ENCODE measurements at places on chromosomes 6 and 20.

- DNase-seq = no peak
Measured at GRCh38 chr6:111757342-111757741, 115.9 kb downstream of the FYN start.

DNA sequence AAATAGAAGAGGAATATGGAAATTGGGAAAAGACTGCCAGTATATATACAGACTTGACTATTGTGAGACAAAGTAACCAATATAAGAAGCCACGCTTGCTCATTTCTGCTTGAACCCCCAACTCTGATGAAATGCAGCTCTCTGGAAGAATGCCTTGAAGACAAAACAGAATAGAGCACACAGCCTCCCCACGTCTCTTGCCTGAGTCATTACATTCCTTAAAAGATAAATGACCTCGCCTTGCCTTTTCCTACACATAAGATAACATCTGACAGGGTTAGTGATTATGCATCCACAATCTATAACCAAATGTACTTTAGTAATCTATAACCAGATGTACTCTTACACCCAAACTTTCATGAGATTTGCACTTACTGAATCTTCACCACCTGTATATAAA lies 141.1 kb upstream of the EEF1E1 start:
- DNase-seq = no peak

- no peak for DNase-seq
Measured at GRCh38 chr20:14012671-14013070, 17.4 kb downstream of the MACROD2 start.

GRCh38 chr6:151148111-151148510 lies 91.7 kb upstream of the AKAP12 start:
- DNase-seq = no peak

DNA sequence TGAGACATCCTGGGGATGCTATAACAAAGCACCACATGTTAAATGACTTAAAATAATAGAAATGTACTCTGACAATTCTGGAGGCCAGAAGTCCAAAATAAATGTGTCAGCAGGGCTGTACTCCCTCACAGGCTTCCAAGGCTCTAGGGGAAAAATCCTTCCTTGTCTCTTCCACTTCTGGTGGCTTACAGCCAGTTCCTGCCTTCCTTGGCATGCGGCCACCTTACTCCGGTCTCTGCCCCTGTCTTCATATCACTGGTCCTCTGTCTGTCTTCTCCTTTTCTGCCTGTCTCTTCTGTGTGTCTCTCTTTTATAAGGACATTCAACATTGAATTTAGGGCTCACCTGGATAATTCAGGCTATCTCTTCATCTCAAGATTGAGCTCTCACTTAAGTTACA lies 155.3 kb upstream of the SYNCRIP start:
- no peak for DNase-seq

DNA sequence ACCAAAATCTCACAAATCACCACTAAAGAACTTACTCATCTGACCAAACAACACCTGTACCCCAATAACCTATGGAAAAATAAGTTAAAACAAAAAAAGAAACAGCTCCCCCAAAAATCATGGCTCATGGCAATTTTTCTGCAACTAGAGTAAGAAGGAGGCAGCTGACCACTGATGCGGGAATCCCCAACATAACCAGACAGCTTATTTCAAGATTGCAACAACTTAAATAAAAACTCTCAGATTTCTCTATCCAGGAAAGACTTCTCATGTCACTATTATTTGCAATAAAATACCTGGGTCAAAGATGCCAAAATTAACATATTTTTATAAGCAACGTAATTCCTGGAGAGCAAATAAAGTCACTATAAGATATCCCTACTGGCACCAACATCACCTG lies 128.1 kb upstream of the LY86 start:
- DNase-seq = no peak

DNA sequence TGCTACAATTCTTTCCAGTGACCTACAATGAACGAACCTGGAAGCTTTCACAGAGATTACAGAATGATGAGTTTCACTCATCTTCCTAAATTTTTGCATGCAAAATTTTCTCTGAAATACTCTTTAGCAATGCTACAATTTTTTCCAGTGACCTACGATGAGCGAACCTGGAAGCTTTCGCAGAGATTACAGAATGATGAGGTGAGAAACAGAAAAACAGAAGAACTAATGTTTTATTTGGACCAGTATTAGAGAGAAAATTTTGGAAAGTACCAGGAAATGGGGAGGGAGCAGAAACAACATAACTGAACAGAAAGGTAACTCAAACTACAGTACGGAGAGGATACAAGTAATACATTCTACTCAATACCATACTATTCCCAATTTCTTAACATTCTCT lies 75.0 kb downstream of the IBTK start:
- no peak for DNase-seq

GRCh38 chr20:51420111-51420510 lies 122.4 kb downstream of the NFATC2 start:
- DNase-seq = no peak

- peak; percentile 76 for DNase-seq
Measured at GRCh38 chr6:30325150-30325872, 1.4 kb upstream of the TRIM39 start.

- DNase-seq = no peak
Measured at GRCh38 chr6:14271789-14272736, 154.5 kb downstream of the CD83 start.

GRCh38 chr6:11161031-11161956 lies 49.8 kb upstream of the ERVFRD-1 start:
- no peak for DNase-seq

GRCh38 chr6:163738304-163738703 lies 323.8 kb downstream of the QKI start:
- no peak for DNase-seq

GRCh38 chr20:53896041-53896440 lies 174.4 kb downstream of the BCAS1 start:
- no peak for DNase-seq

- DNase-seq = no peak
Measured at GRCh38 chr6:85124472-85125354, 325.2 kb upstream of the NT5E start.

DNA sequence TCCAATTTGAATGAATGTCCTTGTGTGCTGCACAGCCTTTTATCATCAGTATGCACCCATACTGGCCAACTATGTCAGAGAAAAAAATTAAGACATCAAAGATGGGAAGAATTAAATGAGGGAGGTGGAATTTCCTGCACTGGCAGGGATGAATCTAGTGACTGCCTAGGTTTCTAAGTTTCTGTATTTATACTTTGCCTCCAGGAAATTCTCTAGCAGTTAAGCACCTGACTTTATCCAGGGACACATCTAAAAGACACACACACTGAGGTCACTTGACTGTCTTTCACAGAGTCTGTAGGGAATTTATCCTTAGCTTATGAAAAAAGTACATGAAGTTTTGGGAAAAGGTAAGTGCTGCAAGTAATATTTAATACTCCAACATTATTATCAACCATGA lies 636.5 kb upstream of the PTCHD4 start:
- no peak for DNase-seq

- no peak for DNase-seq
Measured at GRCh38 chr20:64114356-64114971, 7.1 kb upstream of the NPBWR2 start.

GRCh38 chr6:116931456-116931855 lies 54.4 kb downstream of the RFX6 start:
- no peak for DNase-seq

DNA sequence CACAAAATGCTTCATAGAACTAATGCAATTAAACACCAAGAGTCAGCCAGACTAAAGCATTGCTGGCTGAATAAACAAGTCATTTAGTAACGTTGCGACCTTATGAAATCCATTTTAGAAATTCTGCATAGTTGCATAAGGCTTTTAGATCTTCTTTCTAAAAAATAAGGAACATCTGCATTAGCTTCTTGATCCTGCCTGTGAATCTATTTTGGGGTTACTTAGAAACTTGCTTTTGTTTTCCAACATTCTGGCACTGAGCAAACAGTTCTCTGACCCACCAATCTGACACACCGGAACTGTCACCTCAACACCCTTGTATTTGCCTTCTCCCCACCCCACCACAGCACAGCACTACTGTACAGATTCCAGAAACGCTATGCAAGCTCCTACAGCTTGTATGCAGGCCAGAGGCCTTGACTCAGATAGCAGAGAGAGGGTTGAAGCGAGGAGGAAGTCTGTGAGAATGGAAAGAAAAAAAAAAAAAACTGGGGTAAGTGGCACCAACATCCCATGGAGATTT lies 55.0 kb downstream of the KIF13A start:
- DNase-seq = no peak

DNA sequence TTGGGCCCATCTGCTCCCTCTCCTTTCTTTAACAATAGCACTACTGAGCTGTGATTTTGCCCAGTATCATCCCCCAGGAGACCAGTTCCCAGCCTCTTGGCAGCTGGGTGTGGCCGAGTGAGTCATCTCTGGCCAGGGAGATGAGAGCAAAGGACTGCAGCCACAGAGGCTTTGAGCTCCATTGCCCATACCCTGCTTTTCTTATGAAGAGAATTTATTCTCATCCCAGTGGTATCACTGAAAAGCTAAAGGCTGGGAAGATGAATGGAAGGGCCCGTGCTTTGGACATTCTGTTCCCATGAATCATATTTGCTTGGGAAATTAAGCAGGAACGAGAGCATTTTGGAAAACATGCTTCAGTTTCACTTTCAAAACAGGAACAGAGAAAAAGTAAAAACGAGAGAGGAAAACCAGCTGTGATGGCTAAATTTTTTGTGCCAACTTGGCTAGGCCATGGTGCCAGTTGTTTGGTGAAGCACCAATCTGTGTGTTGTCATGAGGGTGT lies 14.9 kb downstream of the CST3 start:
- DNase-seq = no peak

GRCh38 chr20:21388566-21388965 lies 8.8 kb downstream of the NKX2-4 start:
- no peak for DNase-seq

DNA sequence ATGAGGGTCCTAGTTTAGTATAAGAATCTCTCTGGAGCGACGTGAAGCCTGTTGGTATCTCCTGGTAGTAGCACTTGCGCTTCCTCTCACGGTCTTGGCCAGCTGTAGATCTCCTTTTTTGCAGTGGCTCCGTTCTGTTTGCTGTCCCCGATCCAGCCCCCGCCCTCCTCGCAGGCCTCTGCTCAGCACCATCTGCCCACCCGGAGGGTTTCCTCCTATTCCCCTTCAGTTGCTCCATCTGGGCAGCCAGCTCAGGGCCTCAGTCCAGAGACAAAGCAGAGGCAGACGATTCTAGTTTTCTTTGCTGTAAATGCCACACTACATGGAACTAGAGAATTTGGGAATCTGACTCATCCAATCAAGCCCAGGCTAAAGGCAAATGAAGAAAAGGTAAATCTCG lies 126.6 kb downstream of the TIAM2 start:
- no peak for DNase-seq

DNA sequence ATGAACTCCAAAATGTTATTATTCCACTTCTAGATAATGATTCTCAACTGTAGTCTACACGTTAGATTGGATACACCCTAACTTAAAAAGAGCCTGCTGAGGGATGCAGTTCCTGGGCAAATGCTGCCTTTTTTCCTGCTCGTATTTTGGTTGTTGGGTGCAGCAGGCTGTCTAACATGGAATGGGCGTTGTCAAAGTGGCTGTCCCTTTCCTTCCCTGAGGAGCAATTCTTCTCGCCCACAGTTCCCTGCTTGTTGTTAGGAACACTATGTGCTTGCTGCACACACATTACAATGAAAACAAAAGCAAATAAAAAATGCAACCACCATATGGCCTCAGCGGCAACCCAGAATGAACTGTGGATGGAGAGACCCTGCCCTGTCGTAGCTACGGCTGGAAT lies 1.7 kb upstream of the ADGRF5 start:
- no peak for DNase-seq

DNA sequence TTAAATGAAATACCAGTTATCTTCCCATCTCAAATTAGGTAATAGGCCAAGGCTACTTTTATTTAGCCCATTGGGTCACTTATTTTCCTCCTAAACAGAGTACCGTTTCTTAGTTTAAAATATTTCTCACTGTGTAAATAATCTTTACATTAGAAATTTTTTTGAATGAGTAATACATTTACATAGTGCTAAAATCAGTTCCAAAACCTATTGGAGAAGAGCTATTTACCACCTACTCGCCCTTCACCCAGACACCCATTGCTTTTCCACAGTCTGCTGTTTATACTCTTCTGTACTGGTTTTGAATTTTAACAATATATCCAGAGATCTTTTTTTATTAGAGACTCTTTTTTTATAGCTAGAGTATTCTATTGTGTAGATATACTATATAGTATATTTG lies 36.9 kb downstream of the MCM8 start:
- no peak for DNase-seq

GRCh38 chr6:158912655-158913054 lies 87.3 kb downstream of the RSPH3 start:
- no peak for DNase-seq

- no peak for DNase-seq
Measured at GRCh38 chr20:6974838-6975237, 207.4 kb downstream of the BMP2 start.

DNA sequence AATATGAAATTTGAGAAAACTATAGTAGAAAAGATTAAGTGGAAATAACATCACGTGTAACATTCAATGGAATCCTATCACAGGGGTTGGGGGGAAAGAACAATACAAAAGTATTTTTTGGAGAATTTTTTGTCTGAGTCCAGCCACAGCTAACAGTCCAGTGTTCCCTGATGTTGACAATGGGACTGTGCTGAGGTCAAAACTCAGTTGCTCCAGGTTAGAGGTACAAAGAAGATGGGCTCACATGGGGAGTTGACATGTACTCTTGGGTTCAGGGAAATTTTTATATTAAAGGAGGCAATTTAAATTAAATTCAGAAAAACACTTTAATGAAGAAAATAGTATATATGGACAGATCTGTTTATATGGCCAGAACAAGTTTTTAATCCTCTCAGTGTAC lies 995 bp downstream of the MYCT1 start:
- no peak for DNase-seq

GRCh38 chr6:154800338-154800737 lies 67.1 kb downstream of the SCAF8 start:
- no peak for DNase-seq

All from stimulated activated CD4-positive, alpha-beta T cell treated with anti-CD3 and anti-CD28 coated beads, Interleukin-4, amount 100 ng/mL, for 4 hours (primary cell).